Putamen (tissue), 1 donor: ENCODE measurements at places on chromosomes 1 and 21.

DNA sequence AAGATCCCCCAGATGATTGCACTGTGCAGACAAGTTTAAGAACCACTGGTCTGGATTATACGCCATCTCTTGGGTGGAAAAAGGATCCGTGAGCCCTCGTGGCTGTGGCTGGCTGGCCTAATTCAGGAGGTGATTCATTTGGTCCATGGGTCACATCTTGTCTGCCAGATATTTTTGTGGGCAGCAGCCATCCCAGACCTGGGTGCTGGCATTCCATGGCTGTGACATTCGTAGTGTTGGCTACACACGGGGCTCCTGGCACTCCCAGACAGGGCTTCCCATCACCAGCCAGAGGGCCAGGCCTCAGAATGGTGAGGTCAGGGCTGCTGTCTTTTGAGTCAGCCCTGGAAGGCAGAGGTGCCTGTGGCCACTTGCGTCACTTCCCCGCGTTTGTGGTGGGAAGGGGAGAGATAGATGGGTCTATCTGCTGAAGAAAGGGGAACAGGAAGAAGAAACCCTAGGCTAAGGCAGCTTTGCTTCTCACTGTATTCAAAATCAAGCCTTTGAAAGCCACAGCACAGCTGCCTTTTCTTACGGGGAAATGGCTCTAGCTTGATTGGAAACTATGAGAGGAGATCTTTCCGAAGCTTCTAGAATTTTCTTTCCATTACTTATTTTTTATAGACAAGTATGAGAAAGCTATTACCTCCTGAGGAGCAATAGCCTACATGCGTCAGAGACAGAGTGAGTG lies 32.4 kb downstream of the EIF2D start:
- peak; percentile 63 for DNase-seq

DNA sequence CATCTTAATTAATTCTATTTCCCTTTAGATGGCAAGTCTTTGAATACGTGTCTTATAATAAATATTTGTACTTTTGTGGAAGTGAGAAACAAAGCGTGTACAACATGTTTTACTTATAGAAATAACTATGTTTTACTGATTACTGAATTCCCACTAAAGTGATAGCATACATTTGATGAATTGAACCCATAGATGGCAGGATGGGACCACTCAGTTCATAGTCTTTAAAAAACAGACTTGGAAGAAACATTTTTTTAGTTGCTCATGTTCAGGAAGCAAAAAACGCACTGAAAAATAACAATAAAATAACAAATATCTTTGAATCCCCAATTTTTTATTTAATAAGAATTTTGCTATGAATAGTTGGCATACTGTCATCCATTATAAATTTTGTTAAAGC lies 507.1 kb upstream of the ZRANB2 start:
- DNase-seq, result peak; percentile 18

- DNase-seq, result no peak
These were observed 12.9 kb upstream of the CTSK start for GRCh38 chr1:150820730-150821512.

- DNase-seq, result no peak
These were observed 79.4 kb upstream of the ACTRT2 start for GRCh38 chr1:2941907-2942306.

GRCh38 chr1:108706643-108707042 lies 6.1 kb upstream of the FNDC7 start:
- DNase-seq, result no peak

GRCh38 chr1:5649166-5649551 lies 343.1 kb downstream of the NPHP4 start:
- no peak for DNase-seq

GRCh38 chr1:202710070-202711045 lies at the start of gene SYT2:
SYT2 (minus strand) TSS chr1:202710454; CDS start chr1:202605772, 104,682 bp downstream.
- DNase-seq, result no peak

DNA sequence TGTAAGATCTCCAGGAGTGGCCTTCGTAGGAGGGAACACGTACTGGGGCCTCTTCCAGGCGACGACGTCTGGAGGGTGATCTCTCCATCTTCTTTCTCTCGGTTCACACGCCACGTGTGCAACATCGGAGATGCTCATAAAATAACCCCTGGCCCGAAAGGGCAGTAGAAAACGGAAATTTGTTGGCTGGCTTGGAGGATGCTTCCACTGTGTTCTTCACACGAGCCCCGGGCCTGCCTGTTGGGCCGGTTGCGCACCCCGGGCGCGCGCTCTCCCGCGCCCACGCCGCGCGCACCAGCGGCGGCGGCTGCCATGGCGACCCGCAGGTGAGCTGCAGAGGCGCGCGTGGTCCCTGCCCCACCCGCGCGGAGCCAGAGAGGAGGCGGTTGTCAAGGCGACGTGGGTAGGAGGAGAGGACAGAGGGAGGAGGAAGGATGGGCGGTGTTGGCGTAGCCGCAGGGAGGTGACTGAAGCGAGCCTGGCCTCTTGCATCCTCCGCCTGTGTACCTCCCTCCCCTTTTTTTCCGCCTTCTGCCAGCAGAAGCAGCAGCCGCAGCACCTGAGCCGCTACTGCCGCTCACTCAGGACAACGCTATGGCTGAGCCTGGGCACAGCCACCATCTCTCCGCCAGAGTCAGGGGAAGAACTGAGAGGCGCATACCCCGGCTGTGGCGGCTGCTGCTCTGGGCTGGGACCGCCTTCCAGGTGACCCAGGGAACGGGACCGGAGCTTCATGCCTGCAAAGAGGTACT lies at the start of gene ELAPOR1:
Gene ELAPOR1, plus strand, starts transcription at position 526 of the 752 bp plus-strand sequence. Its CDS starts 69 bp downstream, at position 595.
- DNase-seq, result peak; percentile 79

GRCh38 chr1:6651909-6652308 lies 27.2 kb downstream of the THAP3 start:
- no peak for DNase-seq

DNA sequence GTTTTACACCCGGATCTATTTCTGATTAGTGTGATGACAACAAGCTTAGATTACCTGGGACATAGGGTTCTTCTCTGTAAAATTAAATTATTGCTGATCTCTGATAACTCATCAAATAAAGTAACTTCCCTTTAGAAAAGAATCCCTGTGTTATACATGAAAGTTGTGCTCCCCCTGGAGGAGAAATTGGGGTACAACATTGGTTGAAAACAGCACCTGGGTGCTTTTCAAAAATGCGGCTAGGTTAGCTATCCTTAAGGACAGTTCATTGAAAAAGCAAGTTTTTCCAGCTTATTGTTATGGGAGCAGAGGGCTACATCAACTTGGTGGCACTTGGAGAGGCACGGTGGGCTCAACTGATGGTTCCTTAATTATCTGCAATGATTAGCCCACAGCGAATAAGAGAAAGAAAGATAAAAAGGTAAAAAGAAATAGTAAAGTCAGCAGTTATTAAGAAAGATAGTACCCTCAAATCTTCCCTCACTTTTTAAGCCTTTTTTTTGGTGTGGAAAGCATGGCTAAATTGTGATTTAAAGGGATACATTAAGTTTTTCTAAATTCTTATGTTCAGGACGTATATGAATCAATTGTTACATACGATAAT lies 97.8 kb downstream of the FMN2 start:
- peak; percentile 15 for DNase-seq

DNA sequence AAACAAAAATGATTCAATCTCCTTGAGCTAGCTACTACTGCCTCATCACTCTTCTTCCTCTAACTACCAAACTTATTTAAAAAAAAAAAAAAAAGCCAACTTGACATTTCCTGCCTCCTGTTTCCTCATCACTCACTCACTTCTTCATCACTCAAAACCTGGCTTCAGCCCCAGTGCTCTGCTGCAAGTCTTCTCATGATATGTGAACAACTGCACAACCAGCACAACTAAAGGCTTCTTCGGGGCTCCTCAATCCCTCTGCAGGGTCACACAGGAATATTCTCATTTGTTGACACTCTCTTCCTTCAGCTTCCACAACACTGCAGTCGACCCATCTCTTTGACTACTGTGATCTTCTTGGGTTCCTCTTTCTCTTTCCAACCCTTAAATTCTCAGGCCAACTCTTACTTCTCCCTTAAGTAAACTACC lies 7.6 kb downstream of the MTF1 start:
- DNase-seq, result no peak

GRCh38 chr21:43603641-43604504 lies 55.4 kb downstream of the HSF2BP start:
- no peak for DNase-seq

GRCh38 chr1:222641269-222641948 lies 23.5 kb downstream of the MIA3 start:
- DNase-seq, result no peak

DNA sequence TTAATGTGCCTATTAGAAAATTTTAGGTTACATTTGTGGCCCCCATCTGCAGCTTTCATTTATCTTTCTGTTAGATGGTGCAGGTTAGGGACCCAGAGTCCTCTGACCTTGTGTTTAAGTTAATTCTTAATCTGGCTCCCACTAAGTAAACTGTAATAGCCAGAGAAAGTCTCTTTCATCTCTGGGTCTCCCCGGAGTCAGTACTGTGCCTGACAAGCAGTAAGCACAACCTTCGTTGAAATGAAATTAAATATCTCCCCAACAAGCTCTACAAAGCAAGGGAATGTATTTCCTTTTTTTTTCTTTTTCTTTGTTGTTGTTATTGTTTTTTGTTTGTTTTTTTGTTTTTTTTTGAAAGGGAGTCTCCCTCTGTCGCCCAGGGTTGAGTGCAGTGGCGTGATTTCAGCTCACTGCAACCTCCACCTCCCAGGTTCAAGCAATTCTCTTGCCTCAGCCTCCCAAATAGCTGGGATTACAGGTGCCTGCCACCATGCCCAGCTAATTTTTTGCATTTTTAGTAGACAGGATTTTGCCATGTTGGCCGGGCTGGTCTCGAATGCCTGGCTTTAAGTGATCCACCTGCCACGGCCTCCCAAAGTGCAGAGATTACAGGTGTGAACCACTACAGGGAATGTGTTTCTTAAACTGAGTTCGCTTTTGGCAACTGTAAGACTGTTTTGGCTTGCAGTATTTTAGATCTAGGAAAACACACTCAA lies 81.6 kb downstream of the HHIPL2 start:
- no peak for DNase-seq

DNA sequence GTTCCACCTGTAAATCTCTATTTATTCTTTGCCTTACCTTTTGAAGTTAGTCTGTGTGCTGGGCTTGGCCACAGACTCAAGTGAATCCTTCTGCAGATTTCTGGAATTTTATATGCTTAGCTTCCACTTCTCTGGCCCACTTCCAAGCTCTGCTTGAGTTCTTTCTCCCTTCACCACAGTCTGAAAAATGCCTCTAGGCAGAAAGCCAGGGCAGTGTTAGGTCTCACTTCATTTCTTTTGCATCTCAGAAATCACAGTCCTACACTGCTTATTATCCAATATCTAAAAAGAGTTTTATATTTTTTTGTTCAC lies 48.9 kb downstream of the INKA2 start:
- peak; percentile 39 for DNase-seq

GRCh38 chr1:248821101-248821500 lies 4.6 kb downstream of the SH3BP5L start:
- DNase-seq, result no peak

- DNase-seq, result no peak
These were observed 74.2 kb upstream of the NGF start for GRCh38 chr1:115412286-115412685.

DNA sequence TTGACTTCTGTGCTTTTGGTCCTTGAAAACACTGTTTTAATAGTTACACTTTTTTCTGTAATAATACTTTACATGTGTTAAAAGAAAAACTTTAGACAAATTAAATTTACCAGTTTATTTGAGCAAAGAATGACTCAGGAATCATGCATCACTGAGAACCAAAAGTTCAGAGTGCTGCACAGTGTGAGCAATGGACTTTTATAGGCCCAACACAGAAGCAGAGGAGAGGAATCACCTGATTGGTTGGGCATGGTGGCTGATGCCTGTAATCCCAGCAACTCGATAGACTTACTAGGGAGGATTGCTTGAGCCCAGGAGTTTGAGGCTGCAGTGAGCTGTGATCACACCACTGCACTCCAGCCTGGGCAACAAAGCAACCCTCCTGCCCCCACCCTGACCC lies 29.3 kb downstream of the ZNF648 start:
- DNase-seq, result no peak
